ENCODE measurements at places on chromosomes 3 and 15.

- DNase-seq = no peak
Observed at GRCh38 chr3:179450901-179451264, 387 bp downstream of the GNB4 start.

GRCh38 chr3:53328746-53329145, 18.6 kb downstream of the DCP1A start:
- no peak for DNase-seq

DNA sequence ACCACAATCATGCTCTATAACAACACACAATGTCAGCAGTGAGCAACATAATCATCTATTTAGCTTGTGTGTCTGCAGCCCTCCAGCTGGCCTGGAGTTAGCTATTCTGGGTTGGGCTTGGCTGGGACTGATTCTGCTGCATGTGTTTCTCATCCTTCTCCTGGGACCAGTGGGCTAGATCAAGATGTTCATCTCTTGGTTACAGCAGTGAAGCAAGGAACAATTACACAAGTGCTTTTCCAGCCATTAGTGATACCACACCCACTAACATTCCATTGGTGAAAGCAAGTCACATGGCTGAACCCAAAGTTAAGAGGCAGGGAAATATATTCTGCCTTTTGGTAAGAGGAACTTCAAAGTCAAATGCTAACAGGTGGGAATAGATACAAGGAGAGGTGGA, 14.6 kb downstream of the NUDT16 start:
- no peak for DNase-seq

- DNase-seq = no peak
Observed at GRCh38 chr3:113535898-113536297, 3.5 kb downstream of the SIDT1 start.

GRCh38 chr3:161212906-161213305, 8.2 kb upstream of the NMD3 start:
- no peak for DNase-seq

GRCh38 chr3:50947419-50947818, 272.7 kb downstream of the DOCK3 start:
- DNase-seq = no peak

DNA sequence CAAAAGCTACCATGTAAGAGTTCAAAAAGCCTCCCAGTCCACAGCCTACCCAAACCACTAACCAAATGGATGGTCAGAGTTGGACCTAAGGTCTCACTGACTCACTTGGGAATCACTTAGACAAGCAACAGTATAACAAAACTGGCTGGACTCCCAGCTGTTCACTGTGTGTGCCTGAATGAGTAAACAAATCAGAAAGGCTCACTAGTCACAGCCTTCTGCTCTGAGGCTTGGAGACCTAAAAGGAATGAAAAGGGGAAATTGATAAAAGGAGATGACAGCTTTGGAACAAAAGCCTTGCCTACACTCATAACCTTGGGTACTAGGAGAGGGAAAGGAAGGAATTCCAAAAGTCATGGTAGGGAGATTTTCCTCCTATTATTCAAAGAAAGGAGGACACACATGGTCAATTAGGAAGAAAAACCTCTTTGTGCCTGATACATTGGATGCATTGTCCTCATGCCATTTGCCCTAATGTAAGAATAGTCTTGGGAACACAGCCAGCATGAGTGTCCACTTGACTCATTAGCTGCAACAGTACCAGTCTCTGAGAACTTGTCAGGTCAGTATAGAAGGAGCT, 92.3 kb downstream of the FRMD5 start:
- DNase-seq = no peak

Measured in HuH-7.5 (cell line).